ENCODE measurements at places on chromosomes 5 and 9. TPM values are rescaled to one million over a fixed set of nuclear protein-coding genes. Genes with fewer than 3 reads are reported as not detected.

DNA sequence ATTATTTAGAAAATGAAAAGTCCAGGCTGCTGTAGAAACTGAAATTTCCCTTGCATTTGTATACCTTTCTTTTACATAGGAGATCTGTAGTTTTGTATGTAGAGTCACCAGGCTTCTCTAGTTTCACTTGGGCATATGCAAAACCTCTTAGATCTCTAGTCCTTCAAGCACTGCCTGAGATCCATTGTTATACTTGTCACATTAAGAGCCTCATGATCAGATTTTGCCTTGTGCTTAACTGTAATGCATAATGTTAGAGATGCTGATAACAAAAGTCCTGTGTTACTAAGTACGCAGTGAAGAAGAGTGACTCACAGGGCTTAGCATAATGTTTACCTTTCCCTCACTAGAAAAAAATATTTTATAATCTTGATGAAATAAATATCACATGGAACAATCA lies 250.2 kb downstream of the CYLC2 start:
- no peak for DNase-seq

- DNase-seq = no peak
These were observed 47.7 kb downstream of the FTMT start for GRCh38 chr5:121899346-121899745.

- no peak for DNase-seq
These were observed 149.0 kb downstream of the RANBP17 start for GRCh38 chr5:171010816-171011215.

FBXO4 gene
- total RNA-seq = 15.3 TPM
